ENCODE measurements at places on chromosomes 6 and 20.

DNA sequence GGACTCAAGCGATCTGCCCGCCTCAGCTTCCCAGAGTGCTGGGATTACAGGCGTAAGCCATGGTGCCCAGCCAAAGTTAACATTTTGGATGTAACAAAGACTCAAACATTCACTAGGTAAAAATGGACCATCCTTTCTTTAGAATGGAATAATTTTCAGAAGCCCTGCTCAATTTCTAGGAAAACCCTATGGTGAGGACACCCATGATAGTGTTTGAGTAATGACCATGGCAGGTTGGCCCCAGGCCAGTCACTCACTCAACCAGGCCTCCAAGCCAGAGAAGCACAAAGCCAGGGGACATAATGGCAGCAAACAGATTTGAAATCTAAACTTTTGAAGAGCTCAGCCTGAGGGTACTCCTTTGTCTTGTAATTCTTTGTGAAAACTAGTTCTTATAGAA is 59.9 kb upstream of the GPR6 start:
- DNase-seq, result no peak

- DNase-seq, result no peak
These were observed 143.6 kb downstream of the MRPL14 start for GRCh38 chr6:43983632-43984031.

DNA sequence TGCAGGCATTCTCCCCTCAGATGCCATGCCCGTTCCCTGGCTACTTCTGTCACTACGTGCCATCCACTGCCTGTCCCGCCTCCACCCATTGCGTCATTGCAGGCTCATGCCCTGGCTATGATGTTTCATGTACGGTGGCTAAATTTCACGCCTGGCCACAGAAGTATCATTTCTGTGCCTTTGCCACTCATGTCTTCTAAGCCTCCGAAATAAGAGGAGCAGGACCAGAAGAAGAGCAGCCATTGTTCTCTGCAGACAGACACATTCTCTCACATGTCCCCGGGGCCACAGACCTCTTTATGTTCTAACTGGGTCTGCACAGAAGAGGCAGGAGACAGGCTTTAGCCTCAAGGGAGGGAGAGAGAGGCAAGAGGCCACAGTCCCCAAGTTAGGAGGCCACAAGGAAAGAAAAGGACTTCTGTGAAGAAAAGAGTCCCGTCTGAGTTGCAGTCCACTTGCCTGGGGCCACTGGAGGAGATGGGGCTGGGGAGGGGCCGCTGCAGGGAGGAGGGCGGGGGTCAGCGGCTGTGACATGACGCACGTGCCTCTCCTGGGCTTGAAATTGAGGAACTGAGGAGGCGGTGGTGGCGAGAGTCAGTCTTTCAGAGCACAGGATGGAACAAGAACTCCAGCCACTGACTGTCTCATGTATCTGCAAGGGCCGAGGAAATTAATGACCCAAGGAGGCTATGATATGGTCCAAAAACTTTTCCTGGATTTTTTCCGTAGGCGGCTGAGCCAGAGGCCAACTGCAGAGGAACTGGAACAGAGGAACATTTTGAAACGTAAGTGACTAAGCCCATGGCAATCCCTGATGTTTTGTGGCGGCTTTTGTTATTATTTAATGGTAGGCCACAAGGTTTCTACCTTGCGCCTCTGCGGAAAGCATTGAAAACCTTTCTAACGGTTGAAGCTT is 55.9 kb downstream of the TBC1D7 start:
- no peak for DNase-seq

DNA sequence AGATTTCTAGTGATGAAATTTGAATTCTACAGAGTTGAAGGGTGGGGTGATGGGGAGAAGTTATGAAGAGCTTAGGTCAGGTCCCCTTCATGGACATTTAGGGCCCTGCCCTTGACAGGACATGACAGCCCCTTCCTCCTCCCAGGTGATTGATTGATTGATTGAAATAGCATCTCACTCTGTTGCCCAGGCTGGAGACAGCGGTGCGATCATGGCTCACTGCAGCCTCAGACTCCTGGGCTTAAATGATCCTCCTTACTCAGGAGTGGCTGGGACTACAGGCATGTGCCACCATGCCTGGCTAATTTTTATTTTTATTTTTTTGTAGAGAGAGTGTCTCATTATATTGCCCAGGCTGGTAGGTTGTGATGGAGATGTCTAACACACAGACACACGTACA is 174.0 kb upstream of the RNF24 start:
- DNase-seq, result no peak

DNA sequence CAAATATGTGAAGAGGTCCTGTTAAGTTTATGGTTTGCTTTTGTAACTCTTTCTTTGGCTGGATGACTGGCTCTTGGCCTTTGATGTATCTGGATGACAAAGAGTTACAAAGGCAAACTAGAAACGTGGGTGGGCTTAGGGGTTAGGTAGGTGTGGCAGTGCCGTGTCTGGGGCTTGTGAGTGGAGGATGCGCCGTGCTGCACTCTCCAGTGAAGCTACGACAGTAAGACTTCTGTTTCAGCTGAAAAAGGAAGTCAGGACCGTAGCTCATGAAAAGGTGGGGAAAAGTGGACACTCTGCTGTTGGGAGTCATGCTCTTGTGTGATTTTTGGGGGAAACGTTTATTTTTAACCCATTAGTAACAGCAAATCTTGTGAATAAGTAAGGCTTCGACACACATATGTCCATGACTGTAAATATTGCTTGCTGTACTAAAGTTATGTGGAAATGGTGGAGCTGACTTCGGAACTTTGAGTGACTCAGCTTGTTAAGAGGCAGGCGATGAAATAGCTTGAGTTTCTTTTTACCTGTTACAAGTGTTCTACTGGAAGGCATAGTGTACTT is 45.6 kb downstream of the DUSP22 start:
- no peak for DNase-seq

GRCh38 chr6:105596284-105596755 is 193.4 kb upstream of the PREP start:
- DNase-seq, result no peak

- DNase-seq, result no peak
These were observed 9.2 kb upstream of the FAM83C start for GRCh38 chr20:35301426-35301825.

DNA sequence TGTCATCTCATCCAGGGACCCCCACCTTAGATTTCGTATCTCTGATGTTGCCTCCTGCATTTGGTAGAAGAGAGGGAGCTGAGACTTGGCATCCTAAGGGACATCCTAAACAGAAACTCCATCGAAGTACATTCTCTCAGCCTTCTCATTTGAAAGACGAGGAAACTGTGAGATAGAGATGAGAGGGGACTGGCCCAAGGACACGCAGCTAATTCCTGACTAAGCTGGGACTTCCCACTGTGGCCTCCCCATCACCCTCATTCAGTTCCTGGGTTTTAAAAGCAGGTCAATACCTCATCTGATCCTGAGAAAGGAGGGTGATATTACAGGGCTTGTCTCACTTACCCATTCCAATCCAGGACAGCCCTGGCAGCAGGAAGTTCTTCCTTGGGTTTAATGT is 855 bp upstream of the WFDC5 start:
- DNase-seq, result no peak

DNA sequence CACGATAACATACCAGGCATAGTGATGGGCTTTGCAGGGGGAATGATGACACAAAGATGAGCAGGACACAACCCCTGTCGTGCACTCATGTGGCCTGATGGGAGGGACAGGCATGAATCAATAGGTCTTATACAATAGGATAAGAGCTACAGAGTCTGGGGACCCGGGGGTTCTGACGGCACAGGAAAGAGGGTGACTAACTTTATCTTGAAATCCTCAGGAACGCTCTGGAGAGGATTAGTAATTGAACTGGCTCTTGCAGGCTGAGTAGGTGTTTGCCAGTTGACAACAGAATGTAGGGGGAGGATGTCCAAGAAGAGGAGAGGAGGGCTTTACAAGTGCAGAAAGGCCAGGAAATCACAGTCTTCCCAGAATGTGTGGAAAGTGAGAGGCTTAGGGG is 219.9 kb upstream of the ECI2 start:
- no peak for DNase-seq

- DNase-seq, result no peak
These were observed 1370.3 kb upstream of the CITED2 start for GRCh38 chr6:140744659-140745320.

GRCh38 chr6:56938649-56939191 is 16.2 kb upstream of the BEND6 start:
- DNase-seq, result no peak

GRCh38 chr20:58897488-58897887 is 45.0 kb downstream of the GNAS start:
- no peak for DNase-seq

DNA sequence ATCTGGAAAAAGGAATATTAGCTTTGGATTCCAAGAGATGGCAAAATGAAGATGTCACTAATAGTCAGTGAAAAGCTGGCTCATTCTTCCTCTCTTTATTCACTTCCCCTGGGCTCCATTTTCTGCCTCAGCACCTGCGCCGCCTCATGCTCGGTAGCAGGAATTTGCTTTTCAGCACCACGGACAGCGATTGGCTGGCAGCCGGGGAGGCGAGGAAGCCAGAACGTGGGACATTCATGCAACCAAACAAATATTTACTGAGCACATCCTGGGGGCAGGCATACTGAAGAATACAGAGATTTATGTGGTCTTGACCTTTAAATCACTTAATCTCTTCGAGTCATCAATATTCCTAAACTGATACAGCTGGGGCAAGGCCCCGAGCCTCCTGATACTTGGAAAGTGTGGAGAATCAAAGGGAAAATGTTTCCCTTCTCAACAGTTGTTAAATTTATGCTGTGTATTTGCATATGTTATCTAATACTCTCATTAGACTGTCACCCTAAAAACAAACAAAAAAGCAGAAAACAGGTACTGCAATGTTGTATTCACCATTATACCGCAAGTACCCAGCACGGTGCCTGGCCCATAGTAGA is 12.1 kb upstream of the PDYN start:
- DNase-seq, result no peak

GRCh38 chr6:4736371-4736873 is 39.8 kb upstream of the CDYL start:
- DNase-seq, result no peak

- DNase-seq, result no peak
These were observed 41.2 kb downstream of the TBC1D7 start for GRCh38 chr6:13287104-13287503.

GRCh38 chr6:115001731-115002350 is 659.0 kb upstream of the HS3ST5 start:
- no peak for DNase-seq

DNA sequence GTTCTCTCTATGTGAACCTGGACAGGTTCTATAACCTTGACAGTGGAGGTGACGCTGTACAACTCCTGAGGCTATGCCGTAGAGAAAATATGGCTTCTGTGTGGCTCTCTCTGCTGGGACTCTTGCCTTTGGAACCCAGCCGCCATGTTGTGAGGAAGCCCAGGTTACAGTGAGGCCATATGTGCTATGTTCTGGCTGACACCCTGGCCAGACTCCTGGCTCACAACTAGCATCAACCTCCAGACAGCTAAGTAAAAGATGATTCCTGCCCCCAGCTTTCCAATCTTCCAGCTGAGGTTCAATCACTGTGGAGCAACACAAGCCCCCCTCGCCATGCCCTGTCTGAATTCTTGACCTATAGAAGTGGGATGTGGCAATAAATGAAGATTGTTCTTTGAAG is 57.0 kb downstream of the PPP1R3G start:
- no peak for DNase-seq

DNA sequence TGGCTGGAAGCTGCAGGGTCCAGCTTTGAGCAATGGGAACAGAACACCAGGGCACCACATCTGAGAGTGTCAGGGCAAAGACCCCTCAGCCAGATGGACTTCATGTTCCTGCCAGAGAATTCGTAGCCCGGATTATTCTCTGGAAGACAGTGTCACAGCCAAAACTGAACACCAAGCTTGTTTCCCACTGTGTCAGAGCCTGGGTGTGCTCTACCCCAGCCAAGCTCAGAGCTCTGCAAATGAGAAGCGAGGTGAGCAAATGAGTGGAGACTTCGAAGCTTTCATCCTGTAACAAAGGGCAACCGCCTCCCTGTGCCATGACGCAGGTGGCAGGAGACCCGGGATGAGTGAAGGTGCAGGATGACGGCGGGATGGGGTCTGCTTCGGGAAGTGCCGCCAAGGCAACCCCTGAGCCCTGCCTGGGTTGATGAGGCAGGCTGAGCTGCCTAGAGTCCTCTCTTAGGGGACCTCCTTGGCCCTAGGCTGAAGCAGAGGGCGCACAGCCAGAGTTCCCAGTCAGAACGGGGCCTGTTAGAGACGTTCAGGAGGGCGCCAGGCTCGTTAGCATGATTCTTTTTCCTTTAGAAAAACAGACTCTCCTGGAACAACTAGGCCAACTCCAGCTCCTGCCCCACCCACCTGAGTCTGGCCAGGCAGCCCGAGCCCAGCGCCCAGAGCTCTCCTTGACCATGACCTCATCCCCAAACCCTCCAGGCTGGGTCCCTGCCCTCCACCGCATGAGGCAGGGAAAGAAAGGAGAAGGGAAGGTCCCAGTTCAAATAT is 187.7 kb downstream of the SOD2 start:
- no peak for DNase-seq

- no peak for DNase-seq
These were observed 414.0 kb downstream of the GJA1 start for GRCh38 chr6:121849477-121849876.

DNA sequence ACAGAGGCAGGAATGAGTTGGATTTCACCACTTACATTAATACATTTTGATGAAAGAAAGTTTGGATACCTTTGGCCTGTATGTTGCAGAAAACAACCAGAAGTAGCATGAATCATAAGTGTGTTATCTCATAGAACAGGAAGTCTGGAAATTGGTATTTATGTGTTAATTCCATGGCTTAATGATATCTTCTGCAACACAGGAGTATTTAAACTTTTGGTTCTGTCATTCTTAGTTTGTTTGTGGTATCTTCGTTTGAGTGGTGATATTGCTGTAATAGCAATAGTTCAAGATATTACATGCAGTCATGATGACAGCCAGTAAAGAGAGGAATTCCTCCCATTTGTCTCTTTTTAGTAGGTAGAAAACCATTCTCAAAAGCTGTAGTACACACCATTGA is 177.3 kb downstream of the CDKAL1 start:
- DNase-seq, result no peak

- DNase-seq, result no peak
These were observed 76.2 kb upstream of the BCLAF1 start for GRCh38 chr6:136365776-136366354.

GRCh38 chr20:47097691-47098622 is 203.3 kb downstream of the EYA2 start:
- no peak for DNase-seq

GRCh38 chr20:25309395-25310267 is 61.7 kb downstream of the PYGB start:
- no peak for DNase-seq

- DNase-seq, result no peak
These were observed 152.3 kb upstream of the OLIG3 start for GRCh38 chr6:137646484-137646883.

DNA sequence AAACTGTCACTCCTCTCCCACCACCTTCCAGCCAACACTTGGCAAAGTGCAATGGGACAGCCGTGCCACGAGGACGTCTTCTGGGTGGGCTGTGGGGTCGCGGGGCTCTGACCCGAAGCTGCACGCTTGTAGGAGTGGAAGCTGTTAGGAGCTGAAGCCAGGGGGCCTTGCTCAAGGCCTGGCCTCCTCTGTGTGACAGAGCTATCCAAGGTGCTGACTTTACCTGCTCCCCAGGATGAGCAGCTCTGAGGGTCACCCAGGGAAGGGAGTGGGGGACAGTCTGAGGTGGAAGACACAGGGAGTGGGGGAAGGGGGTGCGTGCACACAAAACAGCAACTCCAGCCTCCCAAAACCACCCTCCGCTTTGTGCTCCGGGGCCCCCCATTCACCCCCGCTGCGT is 17.5 kb upstream of the CHRNA4 start:
- DNase-seq, result no peak

- no peak for DNase-seq
These were observed 85.4 kb upstream of the MYLIP start for GRCh38 chr6:16043171-16044135.

Data from cortex of kidney (tissue), 1 donor.